Right renal pelvis (tissue), 4 donors: ENCODE measurements at places on chromosomes 1 and 21. TPM values are rescaled to one million over a fixed set of nuclear protein-coding genes. Genes with fewer than 3 reads are reported as not detected.

Gene S100B
- 2.6 TPM for polyA plus RNA-seq

Gene ATP6V1G3
- 7.6 TPM for polyA plus RNA-seq

Gene SLC35F3
- 0.80 TPM for polyA plus RNA-seq

Gene RXRG
- 2.6 TPM for polyA plus RNA-seq

Gene CAPN9
- 0.35 TPM for polyA plus RNA-seq

Gene SPRR3
- not detected for polyA plus RNA-seq

Gene ST6GALNAC5
- 4.2 TPM for polyA plus RNA-seq

Gene AHCTF1
- 65.2 TPM for polyA plus RNA-seq

- no peak for DNase-seq
Measured at GRCh38 chr1:178946416-178946815, 75.5 kb upstream of the ANGPTL1 start.

GRCh38 chr1:10935246-10935645 lies 77.2 kb upstream of the TARDBP start:
- DNase-seq = no peak

DNA sequence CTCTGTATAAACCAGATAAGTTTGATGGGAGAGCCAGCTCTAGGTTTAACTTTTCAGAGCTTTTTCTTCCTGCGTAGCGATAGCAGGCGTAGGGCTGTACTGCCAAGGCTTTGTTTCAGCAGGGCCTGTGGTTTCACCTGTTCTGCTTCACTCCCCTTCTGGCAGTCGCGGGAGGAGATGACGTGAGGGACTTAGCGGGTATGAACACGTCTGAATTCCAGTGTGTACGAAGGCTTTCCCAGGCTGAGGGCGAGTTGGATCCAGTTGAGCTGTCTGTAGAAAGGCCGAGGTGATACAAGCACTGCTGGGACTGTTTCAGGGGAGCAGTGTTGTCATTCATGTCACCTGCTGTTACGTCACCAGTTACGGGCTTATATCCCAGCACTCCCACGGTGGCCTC lies 21.2 kb downstream of the PEX14 start:
- DNase-seq = no peak

GRCh38 chr21:46286648-46287002 lies 483 bp downstream of the YBEY start:
- DNase-seq = no peak

- no peak for DNase-seq
Measured at GRCh38 chr1:247269133-247269532, 13.3 kb downstream of the VN1R5 start.

- DNase-seq = no peak
Measured at GRCh38 chr21:46229133-46229922, 754 bp upstream of the LSS start.

GRCh38 chr1:99365545-99365944 lies 101.3 kb downstream of the PLPPR4 start:
- no peak for DNase-seq

DNA sequence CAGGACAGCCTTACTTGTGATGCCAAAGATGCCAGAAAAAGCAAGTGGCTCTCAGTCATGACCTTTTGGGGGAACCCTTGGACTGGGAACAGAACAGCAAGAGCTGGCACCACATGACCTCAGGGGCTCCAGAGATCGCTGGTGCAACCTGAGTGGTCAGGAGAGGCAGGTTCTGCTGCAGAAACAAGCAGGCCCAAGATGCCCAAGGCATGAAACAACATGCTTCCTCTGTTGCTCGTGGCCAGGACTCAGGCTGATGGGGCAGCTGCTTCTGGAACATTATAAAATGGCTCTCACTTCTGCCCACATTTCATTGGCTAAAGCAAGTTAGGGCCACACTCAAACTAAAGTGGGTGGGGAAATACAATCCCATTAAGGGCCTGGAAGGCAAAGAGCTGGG lies 17.7 kb upstream of the CLSTN1 start:
- no peak for DNase-seq

GRCh38 chr21:45592208-45592619 lies 50.0 kb upstream of the SLC19A1 start:
- DNase-seq = no peak

GRCh38 chr1:178768423-178768822 lies 43.4 kb downstream of the RALGPS2 start:
- DNase-seq = no peak

- DNase-seq = no peak
Measured at GRCh38 chr1:83065952-83066727, 932.8 kb downstream of the TTLL7 start.

GRCh38 chr21:46069166-46069565 lies 28.7 kb upstream of the COL6A2 start:
- no peak for DNase-seq

DNA sequence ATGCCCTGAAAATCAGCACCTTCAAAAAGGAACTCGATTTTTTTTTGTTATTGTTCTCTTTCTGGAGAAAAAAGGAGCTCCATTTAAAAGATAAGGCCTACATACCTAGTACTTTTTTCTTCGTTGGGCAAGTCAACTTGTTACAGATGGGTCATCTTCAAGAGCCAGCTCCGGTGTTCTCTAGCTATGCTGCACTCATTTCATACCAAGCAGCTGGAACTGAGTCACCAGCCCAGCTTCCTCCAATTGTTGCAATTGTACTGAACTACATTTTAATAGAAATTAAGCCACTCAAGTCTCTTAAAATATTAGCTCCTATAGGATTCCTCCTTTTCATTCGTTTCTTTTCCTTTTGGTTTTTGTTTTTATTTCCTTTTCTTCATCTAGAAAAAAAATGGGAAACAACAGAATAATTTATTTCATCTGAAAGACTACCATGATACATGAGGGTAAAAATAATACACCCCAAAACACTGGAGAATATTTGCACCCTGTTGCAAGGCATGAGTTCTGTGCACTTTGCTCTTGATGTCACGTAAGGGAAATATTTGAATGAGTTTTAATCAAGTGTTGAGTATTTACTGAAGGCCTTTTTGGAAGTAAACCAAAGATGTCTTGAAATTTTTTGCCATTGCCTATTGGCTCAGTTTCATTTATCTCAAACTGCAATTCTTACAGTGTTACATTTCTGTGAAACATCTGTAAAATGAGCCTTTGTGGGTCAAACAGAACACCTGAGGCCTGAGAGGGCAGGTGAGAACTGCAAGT lies 60.5 kb downstream of the CLIC4 start:
- DNase-seq = no peak

DNA sequence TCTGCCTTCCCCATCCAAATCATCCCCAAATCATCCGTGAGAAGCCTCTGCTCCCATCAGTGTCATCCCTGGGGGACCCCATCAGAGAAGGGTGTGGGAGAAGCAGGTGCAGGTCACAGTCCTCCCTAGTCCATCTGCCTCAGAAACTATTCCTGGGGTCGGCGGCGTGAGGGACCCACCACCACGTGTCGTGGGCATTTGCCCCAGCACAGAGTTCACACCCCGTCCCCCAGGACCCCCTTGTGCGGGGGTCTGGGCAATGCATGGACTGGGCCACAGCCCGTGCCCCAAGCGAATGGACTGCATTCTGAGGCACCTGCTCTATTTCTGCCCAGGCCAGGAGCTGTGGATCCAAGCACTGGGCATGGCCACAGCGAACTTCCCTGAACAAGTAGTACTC lies 38.4 kb downstream of the ATF3 start:
- DNase-seq = no peak

DNA sequence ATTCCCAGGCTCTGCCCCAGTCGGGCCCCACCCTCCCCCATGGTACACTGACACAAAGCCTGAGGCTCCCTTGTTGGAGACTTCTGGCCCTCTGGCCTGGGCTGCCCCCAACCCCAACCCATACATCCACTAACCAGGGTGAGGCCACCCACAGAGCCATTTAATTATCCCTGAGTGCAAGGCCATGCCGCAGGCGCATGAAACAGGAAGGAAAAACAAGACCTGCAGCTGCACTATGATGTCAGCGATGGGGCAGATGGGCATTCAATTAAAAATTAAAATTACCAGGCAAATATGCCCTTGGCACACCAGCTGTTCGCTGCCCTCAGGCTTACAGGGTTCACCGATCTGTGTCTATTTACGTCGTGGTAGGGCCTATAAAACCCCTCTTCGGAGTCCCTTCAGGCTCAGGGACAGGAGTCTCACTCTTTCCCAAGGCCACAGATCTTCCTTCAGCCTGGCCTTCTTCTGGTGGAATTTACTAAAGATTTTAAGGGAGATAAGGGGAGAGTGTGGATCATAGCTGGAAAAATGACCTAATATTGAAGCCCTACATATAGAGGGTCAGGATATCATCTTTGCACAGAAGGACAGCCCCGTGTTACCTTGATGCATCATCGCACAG lies 29.6 kb upstream of the RGS16 start:
- DNase-seq = no peak

DNA sequence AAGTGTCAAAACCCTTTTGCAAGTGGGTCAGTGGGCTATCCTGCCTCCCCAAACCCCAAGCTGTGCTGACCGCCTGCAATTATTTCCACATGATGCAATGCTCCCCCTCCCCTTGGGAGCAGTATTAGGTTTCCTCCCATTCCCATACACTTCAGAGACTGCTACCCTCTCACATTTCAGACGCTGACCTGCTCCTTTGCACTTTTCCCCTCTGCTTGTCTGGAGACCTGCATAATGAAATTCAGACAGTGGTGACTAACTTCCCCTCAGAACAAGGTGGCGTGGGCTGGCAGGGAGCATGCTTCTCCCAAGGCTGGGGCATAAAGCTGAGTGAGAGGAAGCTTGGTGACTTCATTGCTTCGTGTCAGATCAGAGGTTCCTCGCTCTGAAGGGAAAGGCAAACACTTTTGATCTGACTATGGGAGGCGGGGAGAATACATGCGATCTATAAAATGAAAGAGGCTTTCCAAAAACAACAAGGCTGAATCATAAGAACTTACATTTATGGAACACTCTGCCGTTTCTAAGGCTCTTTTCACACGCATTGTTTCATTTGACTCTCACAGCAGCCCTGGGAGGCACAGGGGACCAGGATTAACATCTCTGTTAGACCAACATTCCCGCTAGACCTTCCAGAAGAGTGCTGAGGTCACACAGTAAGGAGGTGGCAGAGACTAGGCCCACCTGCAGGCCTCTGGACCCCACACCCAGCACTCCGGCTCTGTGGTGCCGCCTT lies 27.5 kb upstream of the ROR1 start:
- DNase-seq = peak; percentile 31

GRCh38 chr1:199403531-199404116 lies 623.9 kb upstream of the NR5A2 start:
- no peak for DNase-seq

DNA sequence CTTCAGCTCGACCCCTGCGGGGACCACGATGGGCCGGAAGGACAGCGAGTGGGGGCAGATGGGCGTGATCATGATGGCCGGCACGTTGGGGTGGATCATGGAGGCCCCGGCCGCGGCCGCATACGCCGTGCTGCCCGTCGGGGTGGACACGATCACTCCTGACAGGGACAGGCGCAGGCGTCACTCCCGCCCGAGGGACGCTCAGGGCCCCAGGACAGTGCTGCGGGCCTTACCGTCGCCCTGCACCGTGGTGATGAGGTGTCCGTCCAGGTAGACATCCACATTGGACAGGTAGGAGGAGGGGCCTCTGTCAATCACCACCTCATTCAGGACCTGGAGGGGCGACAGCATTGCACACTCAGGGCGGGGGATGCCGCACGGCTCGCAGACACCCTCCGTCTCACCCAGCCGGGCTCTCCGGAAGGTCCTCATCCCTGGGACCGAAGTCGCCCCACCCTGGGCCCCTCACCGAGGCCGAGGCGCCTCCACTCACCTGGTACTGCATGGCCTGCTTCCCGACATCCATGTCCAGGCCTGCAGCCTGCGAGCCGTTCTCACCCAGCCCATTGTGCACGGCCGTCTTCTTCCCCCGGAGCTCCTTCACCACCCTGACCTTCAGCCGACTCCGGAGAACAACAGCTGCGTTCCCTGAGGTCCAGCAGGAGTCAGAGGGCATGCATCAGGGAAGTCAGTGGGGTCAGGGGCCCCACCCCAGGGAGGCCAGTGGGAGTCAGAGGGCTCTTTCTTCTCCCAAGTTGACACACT lies 24.0 kb downstream of the NADK start:
- DNase-seq = no peak

DNA sequence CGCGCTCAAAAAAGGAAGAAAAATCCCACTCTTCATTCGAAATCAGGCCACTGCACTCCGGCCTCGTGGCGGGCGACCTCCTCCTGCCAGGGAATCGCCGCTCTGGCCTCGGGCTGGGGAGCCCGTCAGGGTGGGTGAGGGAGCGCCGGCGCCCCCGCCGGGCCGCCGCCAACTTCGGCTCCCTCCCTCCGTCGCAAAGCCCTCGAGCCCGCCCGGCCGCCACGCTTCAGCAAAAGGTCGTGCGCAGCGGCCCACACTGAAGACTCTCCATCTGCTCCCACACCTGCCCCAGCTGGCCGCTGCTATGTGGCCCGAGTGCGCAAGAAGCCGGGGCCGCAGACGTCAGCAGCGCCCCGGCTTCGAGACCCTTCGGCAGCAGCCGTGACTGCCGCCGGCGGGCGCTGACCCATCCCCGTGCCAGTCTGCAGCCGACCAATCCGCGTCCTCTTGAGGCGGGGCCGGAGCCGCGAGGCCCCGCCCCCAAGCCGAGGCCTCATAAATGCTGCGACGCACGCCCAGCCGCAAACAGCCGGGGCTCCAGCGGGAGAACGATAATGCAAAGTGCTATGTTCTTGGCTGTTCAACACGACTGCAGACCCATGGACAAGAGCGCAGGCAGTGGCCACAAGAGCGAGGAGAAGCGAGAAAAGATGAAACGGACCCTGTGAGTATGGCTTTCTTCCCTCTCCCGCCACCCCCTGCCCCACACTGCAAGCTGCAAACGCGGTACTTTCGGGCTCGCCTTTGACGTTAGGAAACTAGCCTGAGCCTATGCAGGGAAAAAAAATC lies at the start of gene RGS2:
Gene RGS2, plus strand, starts transcription at position 522 of the 789 bp plus-strand sequence. Its CDS starts 33 bp downstream, at position 555.
- peak; percentile 81 for DNase-seq

GRCh38 chr1:233015965-233016364 lies 65.6 kb downstream of the NTPCR start:
- no peak for DNase-seq

- DNase-seq = no peak
Measured at GRCh38 chr21:27275294-27275927, 308.5 kb upstream of the ADAMTS5 start.

GRCh38 chr1:179996099-179996498 lies 41.5 kb downstream of the CEP350 start:
- DNase-seq = no peak

DNA sequence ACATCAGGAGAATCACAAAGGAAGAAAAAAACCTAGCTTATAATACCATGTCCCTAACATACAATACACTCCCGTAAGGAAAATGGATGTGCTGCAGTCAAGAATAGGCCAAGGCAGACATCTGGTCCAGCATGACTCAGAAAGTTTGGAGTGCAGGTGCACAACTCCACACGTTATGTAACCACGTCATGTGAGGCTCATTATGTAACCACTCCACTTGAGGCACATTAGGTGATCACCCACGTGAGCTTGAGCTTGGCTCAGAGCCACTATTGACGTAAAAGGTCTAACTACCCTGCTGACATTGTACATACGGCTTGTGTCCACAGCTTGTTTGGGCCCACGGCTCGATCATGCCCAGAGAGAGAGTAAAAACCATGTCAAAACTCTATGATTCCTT lies 99.8 kb upstream of the C1orf21 start:
- no peak for DNase-seq

- DNase-seq = no peak
Measured at GRCh38 chr1:33045246-33045645, 8.6 kb upstream of the AK2 start.
